ENCODE measurements at places on chromosomes 12 and 14. TPM values are rescaled to one million over a fixed set of nuclear protein-coding genes. Genes with fewer than 3 reads are reported as not detected.

Gene PTPN11
- total RNA-seq = 98.6 TPM

Gene TPH2
- not detected for total RNA-seq

Gene WIF1
- total RNA-seq = not detected

Gene RPL10L
- not detected for total RNA-seq

Gene HAL
- 1.6 TPM for total RNA-seq

Gene ACVR1B
- 24.4 TPM for total RNA-seq

DNA sequence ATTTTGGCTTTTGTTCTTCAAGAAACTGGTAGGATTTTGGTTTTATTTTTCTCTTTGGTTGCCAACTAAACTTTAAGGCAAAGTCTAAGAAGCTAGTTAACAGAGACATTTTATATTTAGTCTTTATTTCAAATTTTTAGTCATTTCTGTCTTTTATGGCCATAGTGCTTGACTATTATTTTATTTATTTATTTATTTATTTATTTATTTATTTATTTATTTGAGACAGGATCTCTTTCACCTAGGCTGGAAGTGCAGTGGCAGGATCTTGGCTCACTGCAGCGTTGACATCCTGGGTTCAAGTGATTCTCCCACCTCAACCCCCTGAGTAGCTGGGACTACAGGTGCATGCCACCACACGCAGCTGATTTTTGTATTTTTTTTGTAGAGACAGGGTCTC, 3.1 kb downstream of the MON2 start:
- no peak for DNase-seq

DNA sequence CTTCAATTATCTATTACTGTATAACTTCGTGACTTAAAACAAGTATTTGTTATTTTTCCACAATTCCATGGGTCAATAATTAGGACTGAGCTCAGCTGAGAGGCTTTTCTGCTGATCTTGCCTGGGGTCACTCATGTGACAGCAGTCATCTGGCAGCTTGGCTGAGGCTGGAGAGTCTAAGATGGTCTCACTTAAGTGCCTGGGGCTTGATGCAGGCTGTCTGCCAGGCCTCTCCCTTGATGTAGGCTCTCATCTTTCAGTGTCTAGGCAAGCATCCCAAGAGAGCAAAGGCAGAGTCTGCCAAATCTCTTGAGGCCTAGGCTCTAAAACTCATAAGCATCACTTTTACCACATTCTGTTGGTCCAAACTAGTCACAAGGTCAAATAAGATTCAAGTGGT, 93.2 kb downstream of the NKX2-1 start:
- DNase-seq = no peak

- no peak for DNase-seq
Measured at GRCh38 chr14:29724991-29725390, 202.7 kb downstream of the PRKD1 start.

DNA sequence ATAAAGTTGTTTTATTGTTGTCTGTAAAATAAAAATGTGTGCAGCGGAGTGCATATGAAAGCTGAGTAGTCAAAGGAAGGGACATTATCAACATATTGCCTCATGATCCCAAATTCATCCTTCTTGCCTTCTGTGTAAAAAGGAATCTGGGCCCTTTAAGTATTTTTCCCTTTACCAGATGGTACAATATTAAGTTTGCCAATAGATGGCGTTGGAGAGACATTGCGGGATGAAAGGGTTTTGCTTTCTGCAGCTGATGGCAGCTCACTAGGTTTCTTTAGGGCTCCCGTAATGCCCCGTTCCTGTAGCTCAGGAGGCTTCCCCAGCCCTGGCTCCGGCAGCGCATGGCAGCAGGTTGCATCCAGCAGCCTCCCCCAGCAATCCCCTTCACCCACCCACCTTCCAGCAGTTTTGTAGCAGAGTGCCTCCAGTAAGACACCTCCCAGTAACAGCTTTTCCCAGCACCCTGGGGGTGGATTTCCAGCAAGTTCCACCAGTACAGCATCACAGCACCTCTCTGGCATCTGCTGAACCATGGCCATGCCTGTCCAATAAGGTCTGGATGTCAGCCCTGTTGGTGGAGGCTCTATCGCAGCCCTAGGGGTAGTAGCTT, 354.4 kb downstream of the MED13L start:
- DNase-seq = no peak

- peak; percentile 49 for DNase-seq
Measured at GRCh38 chr12:95805864-95806671, 15.5 kb upstream of the NTN4 start.

GRCh38 chr14:78136695-78137094, 33.5 kb upstream of the NRXN3 start:
- DNase-seq = no peak

GRCh38 chr12:50751948-50752721, 11.8 kb upstream of the ATF1 start:
- DNase-seq = no peak

- DNase-seq = no peak
Measured at GRCh38 chr12:105110851-105111250, 3.3 kb downstream of the WASHC4 start.

DNA sequence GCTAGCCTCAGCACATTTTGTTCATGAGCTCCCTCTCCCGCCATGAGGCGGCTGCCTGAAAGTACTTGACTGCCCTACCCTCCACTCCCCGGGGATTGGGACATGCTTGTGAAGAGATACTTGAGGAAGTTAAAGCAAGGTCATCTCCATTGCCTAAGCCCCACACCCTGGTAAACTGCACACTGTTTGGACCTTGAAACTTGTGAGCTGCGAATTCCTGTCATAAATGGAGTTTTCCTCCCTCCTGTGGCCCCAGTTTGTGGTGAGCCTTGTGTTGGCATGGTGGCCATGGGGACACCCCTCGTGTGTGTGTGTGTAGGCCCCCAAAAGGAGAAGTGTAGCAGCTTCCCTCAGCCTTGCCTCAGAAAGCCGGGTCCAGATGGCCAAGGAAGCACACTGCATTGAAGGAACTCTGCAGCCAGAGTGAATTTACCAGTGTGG, 395.5 kb downstream of the ZFP36L1 start:
- DNase-seq = no peak

- DNase-seq = no peak
Measured at GRCh38 chr14:93276031-93276716, 56.7 kb downstream of the BTBD7 start.

DNA sequence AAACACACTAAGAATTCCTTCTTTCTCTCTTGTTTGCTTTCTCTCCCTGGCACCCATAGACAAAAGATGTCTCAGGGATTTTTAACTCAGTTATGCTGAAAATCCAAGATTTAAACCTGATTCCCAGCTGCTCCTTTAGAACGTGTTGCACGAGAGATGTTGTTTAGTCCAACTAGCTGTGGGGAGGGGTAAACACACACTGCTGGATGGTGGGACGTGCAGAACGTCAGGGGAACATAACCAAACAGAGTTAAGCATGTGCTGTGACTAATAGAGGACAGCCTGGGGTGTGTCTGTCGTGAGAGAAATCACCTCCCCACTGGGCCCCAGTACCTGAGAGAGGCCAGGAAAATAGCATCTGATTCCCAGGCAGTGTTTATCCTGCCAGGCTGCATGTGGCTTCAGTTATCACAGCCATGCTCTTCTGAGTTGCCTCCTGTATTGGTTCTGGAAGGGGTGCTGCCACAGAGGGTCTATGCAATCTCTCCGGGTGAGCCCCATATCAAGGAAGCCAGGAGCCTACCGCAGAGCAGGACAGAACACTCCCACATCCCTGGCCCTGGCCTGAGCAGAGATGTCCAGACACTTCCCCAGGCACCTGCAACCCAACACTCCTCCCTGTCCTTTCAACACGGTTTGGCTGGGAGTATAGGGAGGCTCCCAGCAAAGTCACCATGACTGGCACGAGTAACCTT, 112.7 kb upstream of the EGLN3 start:
- no peak for DNase-seq

DNA sequence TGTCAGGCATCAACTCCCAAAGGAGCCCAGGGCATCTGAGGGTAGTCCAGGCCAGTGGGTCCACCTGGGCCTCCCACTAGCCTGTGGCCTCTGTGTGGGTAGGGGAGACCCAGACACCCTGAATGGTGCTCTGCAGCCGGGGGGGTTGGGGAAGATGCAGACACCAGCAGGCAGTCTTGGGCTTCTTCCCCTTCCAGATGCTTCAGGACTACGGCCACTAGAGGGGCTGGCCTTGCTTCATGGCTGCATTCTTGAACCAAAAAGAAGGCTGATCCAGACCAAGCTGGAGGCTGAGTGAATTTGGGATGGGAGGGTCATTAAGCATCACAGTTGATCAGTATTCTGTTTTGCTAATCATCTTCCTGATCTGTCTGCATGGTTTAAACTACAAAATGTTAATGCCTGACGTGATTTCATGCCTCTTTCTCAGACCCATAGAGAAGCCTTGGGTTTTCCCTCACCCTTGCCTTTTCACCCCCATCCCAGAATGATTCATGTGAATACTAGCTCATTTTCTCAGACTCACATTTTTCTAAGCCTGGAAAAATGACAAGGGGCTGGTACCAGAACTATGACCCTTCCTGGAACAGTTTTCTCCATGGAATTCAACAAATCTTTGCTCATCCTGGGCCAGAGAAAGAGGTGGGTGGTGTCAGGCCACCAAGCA, 134.2 kb downstream of the NTF3 start:
- DNase-seq = no peak

- no peak for DNase-seq
Measured at GRCh38 chr12:131102991-131103668, 149.4 kb downstream of the ADGRD1 start.

GRCh38 chr14:26622611-26623010, 24.8 kb upstream of the NOVA1 start:
- DNase-seq = no peak

DNA sequence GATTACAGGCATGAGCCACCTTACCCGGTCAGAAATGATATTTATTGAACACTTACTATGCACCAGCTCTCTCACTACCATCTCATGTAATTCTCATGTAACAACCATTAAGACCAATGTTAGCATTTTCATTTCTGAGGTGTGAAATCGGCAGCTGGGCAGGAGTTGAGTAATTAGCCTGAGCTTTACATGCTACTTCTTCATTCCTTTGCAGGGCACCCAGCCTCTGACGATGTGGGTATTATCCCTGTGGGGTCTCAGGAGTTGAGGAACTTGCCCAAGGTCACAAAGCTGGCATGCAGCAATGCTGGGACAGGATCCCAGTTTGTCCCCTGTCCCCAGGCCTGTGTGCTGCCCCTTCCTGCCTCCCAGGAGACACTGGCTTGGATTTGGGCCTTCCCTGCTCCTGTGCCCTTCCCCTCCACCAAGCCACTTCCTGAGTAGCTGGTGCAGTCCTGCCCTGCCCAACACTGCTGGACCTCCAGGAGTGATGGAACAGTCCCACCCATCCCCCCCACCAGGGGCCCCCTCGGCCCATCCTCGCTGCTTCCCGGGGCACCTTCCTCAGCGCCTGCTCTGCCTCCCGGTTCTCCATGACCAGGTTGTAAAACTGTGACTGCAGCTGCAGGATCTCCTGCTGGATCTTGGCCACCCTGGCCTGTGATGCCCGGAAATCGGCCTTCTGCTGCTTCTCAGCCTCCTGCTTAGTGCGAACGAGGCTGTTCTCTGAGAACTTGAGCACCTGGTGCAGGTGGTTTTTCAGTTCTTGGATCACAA, 14.7 kb downstream of the RITA1 start:
- no peak for DNase-seq

GRCh38 chr14:26867171-26867757, 269.4 kb upstream of the NOVA1 start:
- no peak for DNase-seq

GRCh38 chr12:112716099-112717093, 75.2 kb upstream of the RPH3A start:
- DNase-seq = no peak

- DNase-seq = no peak
Measured at GRCh38 chr12:11906286-11906935, 164.3 kb upstream of the BCL2L14 start.

GRCh38 chr14:72549854-72550253, 344.0 kb downstream of the DPF3 start:
- no peak for DNase-seq

DNA sequence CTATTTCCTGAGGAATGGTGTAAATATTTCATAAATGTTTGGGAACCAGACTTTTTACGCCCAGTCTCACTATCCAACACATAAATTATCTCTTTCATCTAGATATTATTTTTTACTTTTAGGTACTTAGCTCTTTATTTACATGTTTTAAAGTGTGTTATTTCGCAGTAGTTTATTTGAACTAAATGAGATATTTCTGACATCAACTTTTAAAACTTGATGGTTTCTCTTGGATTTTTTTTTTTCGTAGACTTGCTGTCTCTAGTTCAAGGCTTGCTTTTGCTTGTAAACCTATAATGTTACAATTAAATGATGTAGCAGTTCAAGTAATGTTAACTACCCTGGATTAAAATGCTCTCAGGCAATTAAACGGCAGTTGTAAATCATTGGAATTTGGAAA, 241.7 kb upstream of the PDE3A start:
- DNase-seq = no peak

DNA sequence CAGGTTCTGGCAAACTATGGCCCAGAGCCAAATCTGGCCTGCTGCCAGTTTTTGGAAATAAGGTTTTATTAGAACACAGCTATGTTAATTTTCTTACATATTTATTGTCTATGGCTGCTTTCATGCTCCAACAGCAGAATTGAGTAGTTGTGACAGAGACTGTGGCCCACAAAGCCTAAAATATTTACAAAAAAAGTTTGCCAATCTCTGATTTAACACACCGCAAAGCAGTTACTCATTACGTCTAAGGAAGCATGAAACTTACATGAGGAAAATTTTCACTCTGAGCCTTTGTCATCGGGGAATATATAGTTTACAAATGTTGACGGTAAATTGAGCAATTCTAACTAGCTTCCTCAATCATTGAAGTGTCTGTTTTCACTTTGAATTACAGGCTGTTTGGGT, 96.5 kb downstream of the UNC79 start:
- no peak for DNase-seq

GRCh38 chr12:94795044-94795443, 144.7 kb upstream of the TMCC3 start:
- DNase-seq = no peak

DNA sequence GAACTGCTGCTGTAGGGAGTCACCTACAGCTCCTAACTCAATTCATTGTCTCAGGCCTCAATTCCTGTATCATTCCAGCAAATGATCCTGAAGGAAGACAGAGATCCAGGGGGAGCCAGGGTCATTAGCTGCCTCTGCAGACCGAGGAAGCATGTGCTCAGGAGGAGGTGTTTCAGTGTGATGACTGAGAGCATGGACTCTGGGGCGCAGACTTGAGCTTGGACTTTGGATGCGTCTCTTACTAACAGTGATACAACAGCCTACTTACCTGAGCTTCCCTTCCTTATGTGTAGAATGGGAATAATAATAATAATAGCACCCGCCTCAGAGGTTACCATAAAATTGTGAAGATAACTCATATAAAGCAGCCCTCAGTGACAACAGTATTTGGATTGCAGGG, 92.0 kb upstream of the USP44 start:
- DNase-seq = no peak

Data from thoracic aorta (tissue), 2 donors.